NK-92 treated with Interleukin-12 subunit alpha and Interleukin-12 subunit beta, amount 100 ng/mL, for 24 hours (cell line): ENCODE measurements at places on chromosomes 3 and 15.

DNA sequence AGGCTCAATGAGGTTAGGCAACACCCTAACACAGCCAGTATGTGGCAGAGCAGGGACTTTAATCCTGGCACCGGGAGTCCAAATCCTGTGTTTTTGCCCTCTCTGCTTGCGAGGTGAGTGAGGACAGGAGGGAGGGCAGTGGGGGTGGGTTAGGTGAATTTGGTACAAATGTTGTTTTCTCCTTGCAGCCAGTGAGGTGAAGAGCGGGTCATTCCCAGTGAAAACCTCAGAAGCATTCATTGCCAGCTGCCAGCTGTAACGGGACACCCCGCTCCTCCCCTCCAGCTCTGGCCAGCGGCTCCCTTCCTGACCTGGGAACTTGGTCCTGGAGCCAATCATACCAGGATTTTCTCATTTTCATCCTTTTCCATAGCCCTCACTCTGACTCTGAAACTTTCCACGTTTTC, 45.7 kb upstream of the RAB6B start:
- no peak for DNase-seq

- DNase-seq = no peak
Observed at GRCh38 chr3:55804170-55805095, 317.3 kb upstream of the WNT5A start.

GRCh38 chr3:136916223-136916622, 41.6 kb upstream of the IL20RB start:
- no peak for DNase-seq

GRCh38 chr3:130658678-130659077, 88.0 kb downstream of the PIK3R4 start:
- no peak for DNase-seq

DNA sequence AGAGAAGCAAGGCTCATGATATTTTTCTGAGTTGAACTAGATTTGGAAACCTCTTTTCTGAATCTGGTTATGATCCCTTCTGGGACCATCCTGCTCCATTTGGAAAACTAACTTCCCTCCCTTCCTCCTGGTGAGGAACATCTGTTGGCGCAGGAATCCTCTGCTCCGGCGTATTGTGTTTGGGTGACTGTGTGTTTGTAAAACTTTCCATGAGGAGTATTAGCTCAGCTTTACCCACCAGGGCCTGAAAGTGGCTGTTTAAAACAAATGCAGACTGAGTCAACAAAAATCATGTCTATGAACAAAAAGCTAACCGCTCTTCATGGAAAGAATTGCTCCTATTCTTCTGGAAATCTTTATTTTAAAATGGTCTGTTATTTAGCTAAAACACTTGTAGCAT, 17.7 kb downstream of the STARD9 start:
- DNase-seq = no peak

DNA sequence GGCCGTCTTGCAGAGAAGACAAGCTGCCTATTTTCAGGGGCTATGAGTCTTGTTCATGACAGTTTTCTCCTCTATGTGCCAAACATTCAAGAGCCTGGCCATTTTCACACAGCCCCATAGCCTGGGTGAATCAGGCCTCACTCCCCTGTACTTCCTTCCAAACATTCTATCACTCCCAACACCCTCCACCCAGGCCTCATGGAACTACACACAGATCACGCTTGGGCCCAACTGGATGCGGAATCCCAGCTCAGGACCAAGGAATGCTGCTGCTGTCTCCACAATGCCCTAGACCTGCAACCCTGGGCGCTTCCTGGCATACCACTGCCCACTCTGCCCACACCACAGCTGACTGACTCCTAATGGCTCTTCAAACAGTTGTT, 39.4 kb upstream of the PCSK6 start:
- no peak for DNase-seq

DNA sequence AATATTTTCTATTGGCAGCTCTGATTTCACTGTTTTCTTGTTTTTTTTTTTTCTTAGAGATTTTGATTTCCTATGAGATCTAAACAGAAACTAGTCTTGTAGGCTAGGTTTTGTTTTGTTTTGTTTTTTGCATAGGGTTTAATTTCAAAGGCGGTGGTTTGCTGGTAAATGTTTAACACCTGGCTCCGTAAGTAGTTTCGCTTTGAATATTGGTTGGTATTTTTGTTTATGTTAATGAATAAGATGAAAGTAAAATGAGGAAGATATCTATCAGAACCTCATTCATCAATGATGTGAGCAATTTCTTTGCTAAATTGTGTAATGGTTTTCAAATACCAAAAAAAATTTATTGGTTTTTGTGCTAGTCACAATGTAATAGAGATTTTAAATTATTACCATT, 39.7 kb upstream of the TM4SF1 start:
- no peak for DNase-seq

GRCh38 chr3:73453666-73454065, 171.1 kb downstream of the PDZRN3 start:
- DNase-seq = no peak

DNA sequence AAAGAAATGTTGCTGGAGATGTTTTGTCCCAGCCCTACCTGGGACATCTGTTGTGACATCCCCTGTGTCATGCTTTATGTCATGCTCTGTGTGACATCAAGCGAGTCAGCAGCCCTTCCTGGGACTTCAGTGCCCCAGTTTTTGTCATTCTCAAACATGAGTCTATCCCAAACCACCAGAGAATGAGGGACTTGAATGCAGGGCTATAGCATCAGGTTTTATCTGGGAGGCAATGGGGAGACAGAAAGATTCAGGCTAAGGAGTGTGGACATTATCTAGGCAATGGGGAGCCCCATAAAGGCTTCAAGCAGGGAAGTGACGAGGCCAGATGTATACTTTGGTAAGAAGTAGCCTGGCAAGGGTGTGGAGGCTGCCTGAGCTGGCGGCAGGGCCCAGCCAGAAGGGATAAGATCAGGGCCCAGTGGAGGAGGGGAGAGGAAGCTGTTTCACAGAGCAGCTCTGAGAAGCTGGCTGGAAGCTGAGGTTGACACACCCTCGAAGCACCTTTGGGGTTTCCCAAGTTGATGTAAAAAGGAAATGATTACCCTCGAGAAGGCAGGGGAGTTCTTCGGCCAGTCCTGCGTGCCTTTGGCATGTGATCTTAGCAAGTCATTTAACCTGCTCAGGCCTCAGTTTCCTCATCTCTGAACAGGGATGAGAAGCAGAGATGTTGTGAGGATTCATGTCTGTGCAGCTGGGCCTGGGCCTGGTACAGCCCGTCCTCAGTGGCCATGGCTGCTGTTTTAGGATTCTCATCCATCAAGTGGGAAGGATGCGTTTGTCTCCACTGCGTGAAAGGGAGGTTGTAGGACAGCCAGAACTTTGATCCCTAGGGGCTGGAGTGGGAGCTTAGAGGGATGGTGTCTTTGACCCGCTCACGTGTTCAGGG, 34.3 kb downstream of the IRAK2 start:
- DNase-seq = peak; percentile 78

- DNase-seq = no peak
Observed at GRCh38 chr15:48781017-48781416, 29.9 kb downstream of the CEP152 start.

- no peak for DNase-seq
Observed at GRCh38 chr15:43958861-43959330, 132.1 kb downstream of the WDR76 start.

DNA sequence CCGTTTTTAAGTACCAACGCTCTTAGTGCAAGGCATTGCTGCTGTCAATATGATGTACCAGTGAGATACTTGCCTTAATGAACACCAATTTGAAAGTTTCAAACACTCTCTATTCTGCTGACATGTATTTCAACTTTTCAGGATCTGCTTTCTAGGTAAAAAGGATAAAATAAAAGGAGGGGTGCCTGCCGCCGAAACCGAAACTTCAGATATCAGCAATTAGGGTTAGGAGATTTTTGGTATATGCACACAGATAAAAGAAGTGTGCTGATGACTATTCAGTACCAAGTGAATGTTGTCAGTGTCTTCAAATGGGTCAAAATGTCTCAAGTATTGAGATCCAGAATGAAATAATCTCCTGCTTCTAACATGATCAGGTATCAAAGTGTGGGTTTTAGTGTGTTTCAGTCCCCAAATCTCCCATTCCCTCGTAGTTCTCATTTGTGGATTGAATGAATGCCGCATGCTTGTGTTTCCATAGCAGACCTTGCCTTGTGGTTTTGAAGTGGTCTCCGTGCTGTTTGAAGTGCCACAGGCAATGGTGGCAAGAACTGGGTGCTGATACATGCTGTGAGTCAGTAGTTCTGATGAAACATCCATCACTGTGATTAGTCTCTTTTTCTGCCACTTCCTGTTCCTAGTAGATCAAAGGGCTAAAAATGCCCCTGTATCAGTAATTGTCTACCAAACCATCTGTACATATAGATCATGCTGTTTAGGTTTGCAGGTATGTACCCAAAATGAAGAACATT, 22.5 kb downstream of the CHST14 start:
- peak; percentile 45 for DNase-seq

DNA sequence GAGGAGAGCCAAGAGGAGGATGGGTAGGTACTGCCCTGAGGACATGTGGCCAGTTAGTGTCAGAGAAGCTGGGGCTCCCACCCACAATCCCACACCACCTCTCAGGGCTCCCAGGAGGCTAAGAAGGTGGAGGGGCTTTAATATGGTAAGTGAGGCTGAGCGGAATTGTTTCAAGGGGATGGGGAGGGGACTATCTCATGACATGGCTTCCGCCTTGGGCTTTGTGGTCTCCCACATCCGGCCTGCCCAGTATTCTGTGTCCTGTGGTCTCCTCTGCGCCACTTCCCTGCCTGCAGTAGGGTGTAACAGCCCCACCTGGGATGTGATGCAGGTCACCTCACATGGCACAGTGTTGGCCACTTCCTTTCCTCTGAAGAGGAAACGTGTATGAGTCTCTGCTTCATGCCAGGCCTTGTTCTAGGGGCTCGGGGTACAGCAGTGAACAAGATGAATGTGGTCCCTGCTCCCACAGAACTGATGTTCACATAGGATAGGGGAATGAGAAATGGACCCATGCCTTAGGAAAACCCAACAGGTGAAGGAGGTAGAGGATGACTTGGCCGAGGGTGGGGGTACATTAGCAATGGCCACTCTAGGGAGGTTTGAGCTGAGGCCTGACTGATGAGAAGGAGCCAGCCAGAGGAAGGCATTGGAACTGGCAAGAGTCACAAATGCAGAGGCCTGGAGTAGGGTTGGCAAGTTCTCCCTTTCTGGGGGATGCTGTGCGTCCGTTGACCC, 3.2 kb downstream of the NEIL1 start:
- peak; percentile 96 for DNase-seq

- DNase-seq = no peak
Observed at GRCh38 chr15:97858296-97858695, 102.2 kb upstream of the ARRDC4 start.
